ENCODE measurements at places on chromosomes 6 and 20. TPM values are rescaled to one million over a fixed set of nuclear protein-coding genes. Genes with fewer than 3 reads are reported as not detected.
A peak's percentile ranks its signal among the peaks of the same experiment; 100 is the strongest.

The RHAG gene
- total RNA-seq = not detected

The ARFGEF2 gene
- 30.2 TPM for total RNA-seq

The OSBPL2 gene
- total RNA-seq = 12.7 TPM

The NKAIN2 gene
- total RNA-seq = 0.06 TPM

DNA sequence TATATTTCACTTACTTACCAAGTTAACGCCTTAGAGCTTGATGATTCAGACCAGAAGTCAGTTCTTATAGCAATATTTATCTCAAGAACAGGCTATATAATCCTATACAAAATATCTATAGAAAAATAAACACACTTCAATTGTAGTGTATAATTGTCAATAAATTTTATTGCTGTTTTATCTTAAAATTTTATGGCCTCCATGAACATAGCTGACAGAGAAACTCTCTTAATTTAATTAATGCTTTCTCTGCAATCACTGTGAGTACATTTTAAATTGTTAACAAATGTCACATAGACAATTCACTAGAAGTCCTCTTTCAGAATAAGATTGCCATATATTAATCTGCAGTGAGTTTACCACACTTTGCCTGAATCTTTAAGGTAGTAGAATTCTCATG is 178.6 kb downstream of the RFPL4B start:
- DNase-seq = no peak

GRCh38 chr6:78589436-78589835 is 277.9 kb upstream of the IRAK1BP1 start:
- DNase-seq = no peak

GRCh38 chr6:146282837-146283236 is 254.0 kb downstream of the GRM1 start:
- DNase-seq = no peak

DNA sequence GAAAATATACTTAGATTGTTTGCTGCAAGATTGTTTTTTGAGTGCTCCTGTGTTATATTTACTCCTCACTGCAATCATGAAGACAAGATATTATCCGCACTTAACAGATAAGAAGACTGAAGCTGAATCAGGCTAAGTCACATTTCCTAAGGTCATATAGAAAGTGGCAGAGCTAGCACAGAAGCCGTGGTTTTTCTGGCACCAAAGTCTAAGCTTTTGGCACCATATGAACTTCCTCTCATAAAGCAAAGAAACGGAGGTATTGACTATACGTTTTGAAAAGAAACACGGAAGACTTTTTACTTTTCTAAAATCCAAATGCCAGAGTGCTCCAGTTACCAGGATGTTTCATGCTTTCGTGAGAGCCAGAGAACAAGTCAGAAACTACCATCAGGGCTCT is 9.3 kb upstream of the DTD1 start:
- no peak for DNase-seq

- peak; percentile 17 for DNase-seq
These were observed 80.3 kb upstream of the HTR1E start for GRCh38 chr6:86856937-86857563.

DNA sequence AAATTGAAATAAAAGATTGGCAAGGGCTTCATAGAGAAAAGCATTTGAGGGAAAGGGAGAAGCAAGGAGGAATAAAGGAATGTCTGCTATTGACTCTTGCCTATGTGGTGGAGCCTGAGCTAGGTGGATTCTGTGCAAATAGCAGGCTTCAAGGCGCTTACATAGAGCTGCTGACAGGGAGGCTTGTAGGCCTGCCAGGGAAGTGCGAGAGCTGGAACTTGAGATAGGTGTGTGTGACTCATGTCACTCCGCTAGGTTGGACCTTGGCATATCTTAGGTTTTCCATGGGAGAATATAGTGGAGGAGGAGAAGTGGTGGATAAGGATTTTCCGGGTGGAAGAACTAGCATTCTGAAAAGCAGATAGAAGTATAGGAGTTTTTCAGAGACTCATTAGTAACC is 14.0 kb downstream of the SNRNP48 start:
- DNase-seq = no peak

DNA sequence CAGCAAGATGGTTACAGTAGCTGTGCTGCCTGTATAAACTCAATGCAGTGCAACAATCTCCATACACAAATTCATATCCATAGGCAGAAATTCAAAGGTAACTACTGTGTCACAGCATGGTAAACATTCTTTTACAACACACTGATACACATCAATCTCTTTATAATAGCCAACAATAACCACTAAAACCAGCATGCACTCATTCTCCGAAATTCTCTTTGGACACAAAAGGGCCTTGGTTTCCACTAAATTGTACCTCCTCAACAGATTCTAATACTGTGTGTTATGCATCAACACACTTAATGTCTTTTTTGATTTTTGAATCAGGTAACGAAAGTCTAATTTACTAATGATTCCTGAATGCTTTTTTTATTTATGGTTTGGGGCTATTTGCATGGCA is 1323.7 kb downstream of the GRIK2 start:
- DNase-seq = no peak

DNA sequence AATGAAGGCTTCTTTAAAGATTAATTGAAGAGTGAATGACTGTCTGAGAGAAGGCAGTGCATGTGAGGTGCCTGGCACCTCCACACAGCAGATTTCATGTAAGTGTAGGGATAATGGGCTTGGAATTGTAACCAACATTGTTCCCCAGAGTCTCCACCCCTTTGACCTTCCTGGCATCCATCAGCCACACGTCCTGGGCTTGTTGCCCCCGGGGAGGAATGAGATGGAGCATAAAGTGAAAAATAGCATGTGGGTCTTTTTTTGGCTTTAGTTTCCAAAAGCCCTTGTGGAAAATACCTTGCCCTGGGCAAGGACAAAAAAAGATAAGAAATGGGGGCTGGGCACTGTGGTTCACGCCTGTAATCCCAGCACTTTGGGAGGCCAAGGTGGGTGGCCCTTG is 242.2 kb upstream of the ECI2 start:
- no peak for DNase-seq

DNA sequence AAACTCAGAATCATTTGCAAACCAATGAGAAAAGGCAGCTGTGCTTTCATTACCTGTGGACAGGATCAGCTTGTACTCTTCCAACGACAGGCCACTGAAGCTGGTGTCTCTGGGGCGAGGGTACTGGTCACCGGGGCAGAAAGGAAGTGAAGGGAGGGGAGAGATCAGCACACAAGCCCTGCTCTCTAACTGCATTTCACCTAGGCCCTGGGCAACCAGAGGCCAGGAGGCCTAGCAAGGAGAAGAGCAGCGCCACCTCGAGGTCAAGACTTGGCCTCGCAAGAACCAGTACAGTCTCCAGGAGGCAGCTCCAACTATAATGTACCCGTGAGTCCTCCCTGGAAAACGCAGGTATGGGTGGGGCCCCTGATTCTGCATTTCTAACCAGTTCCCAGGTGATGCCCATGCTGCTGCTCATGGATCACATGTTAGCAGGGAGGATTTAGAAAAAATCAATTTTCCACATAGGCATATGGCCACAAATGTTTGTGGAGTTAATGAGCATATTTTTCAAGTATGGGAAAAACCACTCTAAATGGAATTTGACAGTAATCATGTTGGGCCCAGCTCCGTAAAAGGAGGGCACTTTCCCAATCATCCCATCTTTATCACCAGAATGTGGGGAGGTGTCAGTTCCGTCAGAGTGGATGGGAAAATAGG is 11.0 kb downstream of the UQCC2 start:
- peak; percentile 70 for DNase-seq

DNA sequence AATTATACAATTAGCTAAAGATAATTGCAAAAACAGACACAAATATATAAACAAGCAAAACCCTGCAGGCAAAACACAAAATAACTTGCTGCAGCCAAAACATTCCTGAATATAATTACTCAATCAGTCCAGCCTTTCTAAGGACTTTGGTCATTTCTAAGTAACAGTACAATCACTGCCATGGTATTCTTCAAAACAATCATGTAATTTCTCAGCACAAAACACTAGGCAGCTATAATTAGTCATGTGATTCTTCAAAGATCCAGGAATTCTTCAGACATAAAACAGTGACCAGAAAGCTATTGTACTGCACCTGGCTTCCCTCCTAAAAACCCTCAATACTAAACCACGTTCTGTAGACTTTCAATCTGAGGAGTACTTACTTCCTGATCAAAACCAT is 881.1 kb downstream of the EPHA7 start:
- DNase-seq = peak; percentile 75

GRCh38 chr20:62825333-62825985 is 8.6 kb downstream of the COL9A3 start:
- DNase-seq = no peak

DNA sequence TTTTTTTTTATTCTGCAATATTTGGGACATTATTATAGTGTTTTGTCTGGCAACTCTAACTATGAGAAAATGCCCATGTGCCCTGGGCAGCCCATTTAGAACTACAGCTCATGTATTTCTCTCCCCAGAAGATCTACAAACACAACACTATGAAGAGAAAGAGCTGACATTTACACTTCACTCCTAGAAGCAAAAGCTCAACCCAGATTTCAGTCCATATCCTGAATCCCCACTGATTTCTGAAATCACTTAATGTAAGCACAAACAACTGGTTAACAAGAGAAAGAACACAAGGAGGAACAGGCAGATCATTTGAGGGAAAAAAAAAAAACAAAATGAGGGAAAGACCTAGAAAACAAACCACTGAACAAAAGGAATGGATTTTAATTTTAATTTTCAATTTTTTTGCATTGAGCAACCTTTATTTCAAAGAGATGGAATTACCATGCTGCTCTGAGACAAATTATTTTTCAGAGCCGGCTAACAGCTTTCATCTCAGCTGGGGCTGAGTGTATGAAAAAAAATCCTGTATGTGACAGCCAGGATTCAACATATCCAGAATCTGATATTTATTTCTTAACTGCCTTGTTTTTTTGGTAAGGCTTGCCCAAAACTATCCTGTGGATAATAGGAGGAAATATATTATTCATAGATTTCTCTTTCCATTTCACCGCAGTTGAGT is 32.5 kb downstream of the KIAA0319 start:
- no peak for DNase-seq

DNA sequence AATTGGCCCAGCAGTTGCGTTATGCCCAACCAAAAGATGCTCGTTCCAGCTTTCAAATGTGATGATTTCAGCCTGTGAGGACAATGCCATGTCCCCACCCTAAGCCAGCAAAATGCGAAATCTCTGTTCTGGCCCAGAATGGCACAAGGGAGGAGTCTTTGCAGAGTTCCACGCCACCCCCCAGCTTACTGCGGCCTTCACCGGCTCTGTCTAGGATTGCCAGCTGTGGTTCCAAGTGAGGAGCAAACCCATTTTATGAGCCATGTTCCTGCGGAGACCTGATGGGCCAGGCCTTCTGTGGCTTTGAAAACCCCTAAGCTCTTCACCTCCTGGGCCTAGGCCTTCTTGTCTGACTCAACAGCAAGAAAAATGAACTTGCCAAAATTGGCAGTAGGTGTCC is 146.8 kb upstream of the SNX9 start:
- DNase-seq = no peak

- DNase-seq = no peak
These were observed 178.5 kb downstream of the KIF6 start for GRCh38 chr6:39546731-39547130.

GRCh38 chr20:33229843-33230242 is 6.0 kb upstream of the BPIFA1 start:
- DNase-seq = no peak

DNA sequence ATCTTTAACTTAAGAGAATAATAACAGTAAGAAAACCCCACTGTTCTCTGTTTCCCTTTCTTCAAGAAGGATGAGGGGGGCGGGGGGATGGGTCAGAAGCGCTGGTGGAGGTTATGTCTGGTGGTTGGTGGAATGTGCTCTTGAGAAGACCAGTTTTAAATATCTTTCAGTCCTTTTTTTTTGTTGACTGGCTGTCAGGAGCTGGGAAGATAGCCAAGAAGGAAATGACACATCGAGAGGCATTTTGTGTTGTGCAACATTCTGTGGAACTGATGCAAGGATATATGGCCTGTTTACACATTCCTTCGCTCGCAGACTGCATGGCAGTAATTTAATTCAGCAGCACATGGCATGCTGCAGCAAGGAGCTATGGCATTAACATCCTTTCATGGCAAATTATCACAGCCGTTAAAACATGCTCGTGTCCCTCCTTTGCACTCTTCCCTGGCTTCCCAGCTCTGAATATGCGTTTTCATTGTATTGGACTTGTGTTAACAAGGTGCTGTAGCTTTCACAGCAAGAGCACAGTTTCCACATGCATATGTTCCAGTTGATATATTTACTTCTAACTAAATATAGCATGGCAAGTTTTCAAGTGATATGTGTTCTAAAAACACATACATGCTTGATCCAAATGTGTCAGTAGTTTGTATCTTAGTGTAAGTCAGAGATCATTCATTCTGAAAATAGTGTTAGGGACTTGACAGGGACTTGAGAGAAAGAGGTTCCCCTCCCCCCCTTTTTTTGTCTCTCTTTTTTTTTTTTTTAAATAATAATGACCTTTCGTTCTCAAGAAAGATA is 68.2 kb upstream of the SUPT3H start:
- peak; percentile 99 for DNase-seq

DNA sequence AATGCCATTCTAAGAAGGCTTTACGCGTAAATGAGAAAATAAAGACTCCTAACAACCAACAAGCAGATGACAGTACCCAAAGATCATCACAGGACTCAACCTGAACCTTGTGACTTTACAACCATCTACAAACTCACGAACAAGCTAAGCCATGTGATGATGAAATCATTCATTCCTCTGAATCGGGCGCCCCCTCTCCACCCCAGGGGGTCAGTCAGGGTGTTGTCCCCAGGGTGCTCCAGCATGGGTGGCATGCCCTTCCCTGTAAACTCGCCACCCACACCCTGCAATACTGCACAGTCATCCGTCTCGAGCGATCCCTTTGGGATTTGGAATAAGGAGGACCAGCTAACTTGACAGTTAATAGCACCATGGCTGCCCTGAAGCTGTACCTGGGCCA is 12.6 kb downstream of the SERPINB6 start:
- DNase-seq = no peak

All from LHCN-M2 (cell line).